Activated naive CD4-positive, alpha-beta T cell treated with anti-CD3 and anti-CD28 coated beads, Interleukin-2, amount 50 U/mL, for 72 hours (primary cell): ENCODE measurements at places on chromosomes 4 and X.

DNA sequence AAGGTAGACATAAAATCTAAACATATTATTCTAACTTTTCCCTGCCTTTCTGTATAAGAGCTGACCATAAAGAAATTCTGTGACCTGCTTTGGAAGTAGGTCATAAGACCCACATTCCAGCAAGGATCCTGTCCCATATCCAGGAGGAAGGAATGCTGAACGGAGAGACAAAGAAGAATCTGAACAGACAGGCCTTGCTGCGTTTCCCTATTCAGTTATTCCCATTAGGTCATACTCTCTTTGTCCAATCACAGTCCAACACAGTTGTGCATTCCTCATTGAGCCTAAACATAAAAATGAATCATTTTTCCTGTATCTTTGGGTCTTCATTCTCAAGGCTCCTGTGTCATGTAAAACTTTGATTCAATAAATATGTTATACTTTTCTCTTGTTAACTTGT lies 287.6 kb upstream of the TAPT1 start:
- no peak for DNase-seq

DNA sequence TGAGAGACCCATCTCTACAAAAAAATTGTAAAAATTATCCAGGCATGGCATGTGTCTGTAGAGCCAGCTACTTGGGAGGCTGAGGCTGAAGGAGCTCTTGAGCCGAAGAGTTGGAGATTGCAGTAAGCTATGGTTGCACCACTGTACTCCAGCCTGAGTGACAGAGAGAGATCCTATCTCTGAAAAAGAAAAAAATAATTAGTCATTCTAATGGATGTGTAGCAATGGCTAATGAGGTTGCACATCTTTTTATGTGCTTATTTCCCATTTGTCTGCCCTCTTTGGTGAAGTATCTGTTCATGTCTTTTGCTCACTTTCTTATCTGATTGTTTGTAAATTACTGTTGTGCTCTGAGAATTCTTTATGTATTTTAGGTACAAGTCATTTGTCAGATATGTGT lies 19.0 kb upstream of the MAML3 start:
- DNase-seq: no peak

DNA sequence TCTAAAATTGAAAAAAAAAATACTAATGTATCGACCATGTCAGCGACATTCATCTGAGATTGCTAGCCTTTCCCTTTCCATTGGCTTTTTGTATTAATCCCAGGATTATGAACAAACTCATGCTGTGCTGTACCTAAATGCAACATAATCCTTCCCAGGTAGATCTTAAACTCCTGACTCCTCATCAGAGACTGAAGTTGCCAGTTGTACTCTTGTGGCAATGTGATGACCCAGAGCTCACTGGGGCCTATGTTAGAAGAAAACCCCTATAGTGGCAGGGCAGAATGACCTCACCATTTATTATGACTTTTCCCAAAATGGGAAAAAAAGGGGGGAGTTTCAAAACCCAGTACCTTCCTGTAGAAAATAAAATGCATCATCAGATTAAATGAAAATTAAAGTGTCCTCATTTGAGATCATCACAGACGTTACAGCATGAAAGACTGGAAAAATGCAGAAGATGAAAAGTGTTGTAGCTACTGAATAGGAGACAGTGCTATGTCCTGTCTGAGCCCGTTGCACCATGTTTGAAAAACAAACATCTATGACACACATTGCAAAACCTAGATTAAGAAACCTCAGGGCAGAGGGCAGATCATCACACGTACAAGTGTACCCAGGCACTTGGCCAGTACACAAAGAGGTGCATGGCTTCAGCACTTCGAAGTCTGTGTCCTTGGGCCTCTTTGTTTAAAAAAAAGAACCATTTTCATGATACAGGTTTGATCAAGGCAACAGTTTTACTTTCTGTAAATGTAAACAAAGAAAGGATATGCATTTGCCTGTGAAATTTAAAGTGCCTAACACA lies 6.8 kb upstream of the ACSL4 start:
- no peak for DNase-seq

- DNase-seq: no peak
These were observed 7.0 kb upstream of the ADGRA3 start for GRCh38 chr4:22522706-22523501.

DNA sequence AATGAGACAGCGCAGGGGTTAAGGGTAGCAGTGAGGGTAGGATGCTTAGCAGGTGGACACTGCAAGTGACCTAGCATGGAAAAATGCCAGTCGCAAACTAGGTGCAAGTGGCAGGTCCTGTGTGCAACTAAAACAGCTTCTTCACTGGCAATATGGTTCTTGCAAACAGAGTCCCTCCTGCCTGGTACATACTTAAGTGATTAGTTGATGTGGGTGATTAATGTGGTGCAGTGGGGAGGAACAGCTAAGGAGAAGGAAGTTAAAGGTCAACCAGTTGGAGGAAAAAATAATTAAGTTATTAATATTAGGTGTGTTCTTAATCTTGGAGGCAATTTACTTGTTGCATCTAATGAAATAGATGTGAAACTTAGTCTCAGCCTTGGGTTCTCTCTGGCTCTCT lies 121.6 kb upstream of the IGFBP7 start:
- no peak for DNase-seq

DNA sequence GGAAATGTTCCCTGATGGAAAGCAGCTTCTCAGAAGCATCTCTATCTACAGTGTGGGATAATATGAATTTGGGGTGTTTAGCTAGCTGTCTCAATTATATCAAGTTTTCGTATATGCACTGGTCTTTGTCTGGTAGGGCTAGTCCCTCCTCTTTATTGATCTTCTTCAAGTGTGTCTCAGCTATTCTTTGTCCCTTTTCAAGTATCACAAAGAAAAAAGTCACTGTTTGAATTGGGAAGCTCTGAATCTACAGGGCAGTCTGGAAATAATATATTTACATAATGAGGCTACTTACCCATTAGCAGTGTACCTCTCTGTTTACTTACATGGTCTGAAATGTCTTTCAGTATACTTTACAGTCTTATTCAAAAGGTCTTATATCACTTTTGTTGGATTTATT lies 526.0 kb downstream of the IL1RAPL1 start:
- DNase-seq: no peak

DNA sequence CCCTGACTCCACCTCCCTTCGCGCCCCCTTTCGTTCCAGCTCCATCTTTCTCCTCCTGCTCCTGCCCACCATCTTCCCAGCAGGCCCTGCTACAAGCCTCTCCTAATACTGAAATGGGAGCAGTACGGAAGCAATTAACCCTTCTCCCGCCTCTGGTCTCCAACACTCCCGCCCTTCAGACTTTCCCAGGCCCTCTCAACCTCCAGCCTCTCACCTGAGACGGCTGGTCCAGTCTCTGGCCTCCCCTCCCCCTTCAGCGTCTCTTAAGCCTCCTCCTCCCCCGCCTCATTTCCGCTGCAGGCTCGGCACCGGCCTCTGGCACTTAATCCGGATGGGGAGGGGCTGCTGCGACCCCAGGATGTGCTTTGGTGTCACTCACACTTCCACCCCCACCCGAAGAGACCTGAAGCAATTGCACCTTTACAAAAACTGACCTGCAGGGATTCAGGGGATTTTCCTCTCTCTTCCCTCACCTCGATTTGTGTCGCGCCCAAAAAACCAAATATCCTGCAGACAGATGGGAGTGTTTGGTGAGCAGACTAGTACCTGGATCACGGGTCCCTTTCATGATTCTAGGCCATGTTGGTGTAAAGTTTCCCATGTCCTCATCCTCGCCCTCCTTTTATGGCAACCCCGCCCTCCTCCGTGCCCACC lies 657 bp downstream of the TCEAL8 start:
- peak; percentile 17 for DNase-seq

DNA sequence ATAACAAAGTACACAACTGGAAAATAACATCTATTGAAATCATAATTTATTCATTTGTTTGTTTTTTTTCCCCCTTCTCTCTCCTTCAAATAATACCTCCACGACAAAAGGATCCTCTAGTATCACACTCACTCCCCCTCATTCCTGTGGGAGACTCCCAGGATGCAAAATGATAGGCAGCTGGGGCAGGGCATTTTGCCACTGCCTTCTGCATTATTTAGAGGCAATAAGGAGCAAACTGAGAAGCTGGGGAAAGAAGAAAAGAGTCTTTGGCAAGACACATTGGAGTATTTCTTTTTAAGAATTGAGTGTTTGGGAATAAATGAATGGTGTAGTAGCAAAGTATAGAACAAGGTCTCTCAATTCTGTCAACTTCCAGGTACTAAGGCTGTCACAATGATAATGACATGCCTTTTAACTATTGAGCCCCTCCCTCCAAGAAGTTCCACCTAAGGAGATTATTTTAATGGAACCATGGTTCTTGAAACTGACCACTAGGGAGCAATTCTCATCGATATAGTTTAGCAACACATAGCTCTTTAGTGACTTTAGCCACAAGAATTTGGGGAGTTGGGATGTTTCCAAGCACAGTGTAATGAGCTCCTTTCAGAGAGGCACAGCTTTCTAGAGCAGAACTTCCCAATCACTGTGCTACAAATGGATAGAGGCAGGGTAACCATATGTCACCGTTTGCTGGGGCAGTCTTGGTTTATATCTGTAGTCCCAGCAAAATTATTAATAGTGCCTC lies 303.3 kb downstream of the FRMPD4 start:
- no peak for DNase-seq

GRCh38 chr4:5708449-5709206 lies at the start of gene EVC2:
Gene EVC2, minus strand, starts transcription at chr4:5708559. Its CDS starts 46 bp downstream, at chr4:5708513.
- peak; percentile 18 for DNase-seq

GRCh38 chr4:146401274-146401673 lies 120.5 kb downstream of the SLC10A7 start:
- DNase-seq: no peak

DNA sequence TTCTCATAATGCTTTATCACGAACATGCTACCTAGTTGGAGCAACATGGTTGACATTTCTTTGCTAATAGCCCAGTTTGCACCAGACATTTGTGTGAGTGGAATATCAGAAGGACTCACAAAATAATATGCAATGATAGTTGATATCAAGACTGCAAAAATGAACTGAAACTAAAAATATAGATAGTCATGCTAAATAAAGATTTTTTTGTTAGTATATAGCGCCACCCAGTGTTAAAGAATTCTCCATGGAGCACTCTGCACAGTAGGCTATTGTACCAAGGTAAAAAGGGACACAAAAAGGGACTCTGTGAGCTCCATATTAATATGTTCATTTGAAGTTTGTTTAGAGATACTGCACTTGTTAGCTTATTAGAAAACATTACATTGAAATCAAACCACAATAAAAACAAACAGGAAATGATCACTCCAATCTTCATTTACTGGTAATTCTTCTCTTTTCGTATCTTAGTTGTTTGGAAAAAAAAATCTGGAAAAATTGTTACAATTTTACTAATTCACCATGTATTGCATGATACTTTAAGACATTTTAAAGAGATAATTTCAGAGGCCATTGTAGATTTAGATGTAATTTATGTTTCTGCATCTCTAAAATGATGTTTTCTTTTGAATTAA lies 1509.6 kb downstream of the ADGRL3 start:
- DNase-seq: no peak

GRCh38 chr4:58957711-58958110 lies 1847.5 kb upstream of the IGFBP7 start:
- no peak for DNase-seq

DNA sequence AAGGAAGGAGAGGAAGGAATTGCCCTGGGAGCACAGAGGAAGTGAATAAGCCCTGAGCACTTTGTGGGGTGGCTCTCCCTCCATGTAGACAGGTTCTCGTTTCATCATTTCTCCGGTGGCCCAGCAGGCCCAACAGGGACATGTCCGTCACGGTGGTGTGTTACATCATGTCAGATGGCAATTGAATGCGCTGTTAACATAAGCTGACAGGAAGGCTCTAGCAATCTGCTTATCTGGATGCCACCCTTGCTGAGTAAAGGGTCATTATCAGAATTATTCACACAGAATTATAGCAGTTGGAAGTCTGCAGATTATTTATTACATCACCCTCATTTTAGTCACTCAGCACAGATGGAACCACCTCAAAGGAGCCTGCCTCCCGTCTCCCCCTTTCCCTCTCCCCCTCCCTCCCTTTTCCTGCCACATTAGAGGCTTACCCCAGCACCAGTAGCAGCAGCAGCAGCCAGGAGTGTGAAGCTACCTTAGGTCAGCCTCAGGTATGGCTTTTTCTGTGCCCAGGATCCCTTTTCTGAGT lies 124.3 kb upstream of the TRIM2 start:
- DNase-seq: no peak

DNA sequence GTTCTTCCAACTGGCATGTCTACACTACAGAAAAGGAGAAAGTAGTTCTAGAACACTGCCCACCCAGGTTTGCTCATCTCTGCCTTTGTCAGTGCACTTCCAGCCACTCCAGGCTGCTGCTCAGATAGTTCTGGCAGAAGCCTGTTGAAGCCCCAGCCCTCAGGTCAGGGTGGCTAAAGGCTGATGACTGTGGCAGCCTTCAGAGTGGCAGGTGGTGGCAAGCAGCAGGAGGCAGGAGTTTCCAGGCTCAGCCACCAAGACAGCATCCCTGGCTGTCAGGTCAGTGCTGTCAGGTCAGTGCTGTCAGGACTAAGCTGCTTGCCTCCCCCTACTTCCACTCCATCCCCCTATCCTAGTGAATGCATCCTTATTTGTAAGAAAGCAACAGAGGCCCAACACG lies 100.4 kb downstream of the MAMLD1 start:
- DNase-seq: no peak

- DNase-seq: no peak
These were observed 326.6 kb downstream of the GPAT3 start for GRCh38 chr4:83862471-83862870.

DNA sequence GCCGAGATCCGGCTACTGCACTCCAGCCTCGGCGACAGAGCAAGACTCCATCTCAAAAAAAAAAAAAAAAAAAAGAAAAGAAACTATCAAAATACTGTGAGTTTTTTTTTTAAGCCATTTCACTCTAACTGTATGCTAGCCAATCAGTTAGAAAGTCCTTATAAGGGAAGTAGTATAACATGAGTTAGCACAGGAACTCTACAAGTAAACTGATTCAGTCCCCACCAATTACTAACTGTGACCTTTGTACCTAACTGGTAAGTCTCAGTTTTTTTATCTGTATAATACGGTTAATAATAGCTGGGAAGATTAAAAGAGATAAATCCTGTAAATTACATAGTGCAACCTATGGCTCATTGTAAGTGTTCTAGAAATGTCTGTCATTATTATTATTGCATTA lies 35.1 kb upstream of the BRS3 start:
- DNase-seq: no peak

- DNase-seq: no peak
These were observed 39.5 kb downstream of the FHDC1 start for GRCh38 chr4:152975380-152976211.

- peak; percentile 4 for DNase-seq
These were observed 158.6 kb downstream of the TET2 start for GRCh38 chr4:105305019-105305836.
